NCI-H2171 treated with DMSO at 0.1 percent for 48 hours (cell line): ENCODE measurements at places on chromosomes 2 and 18.

DNA sequence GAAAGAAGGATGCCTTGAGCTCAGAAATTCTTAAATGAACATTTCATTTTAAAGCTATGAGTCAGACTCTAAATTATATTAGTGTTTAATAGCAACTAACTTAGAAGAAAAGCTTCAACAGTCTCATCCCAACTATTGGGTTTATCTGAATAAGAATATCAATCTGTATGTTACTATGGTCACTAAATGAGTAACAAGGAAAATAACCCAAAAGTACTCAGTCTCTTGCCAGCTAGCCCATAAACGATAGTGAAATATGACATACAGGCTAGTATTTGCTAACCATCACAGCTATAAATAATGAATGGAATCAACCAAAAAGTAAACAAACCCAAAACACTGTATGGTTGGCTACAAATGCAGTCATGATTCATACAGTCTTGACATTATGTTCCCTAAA is 174.9 kb downstream of the RAB3GAP1 start:
- no peak for DNase-seq

- no peak for DNase-seq
These were observed 93.6 kb downstream of the XRCC5 start for GRCh38 chr2:216202626-216203250.

DNA sequence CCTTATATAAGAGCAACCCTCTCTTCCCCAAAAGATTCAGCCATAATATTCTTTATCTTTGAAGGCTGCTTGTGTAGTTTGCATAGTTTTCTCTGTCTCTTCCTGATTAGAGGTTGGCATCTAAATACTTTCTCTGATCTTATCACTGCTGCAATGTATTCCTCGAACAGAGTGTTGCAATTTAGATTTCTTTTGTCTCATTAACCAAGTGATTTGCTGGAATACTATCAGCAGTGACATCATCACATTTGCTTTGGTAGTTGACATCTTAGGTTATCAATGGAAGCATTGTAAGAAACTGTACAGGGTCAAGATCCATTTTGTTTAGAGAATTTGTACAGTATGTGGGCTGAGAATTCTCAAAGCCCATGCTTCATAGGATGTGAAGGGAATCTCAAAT is 72.0 kb upstream of the NEUROD1 start:
- DNase-seq: no peak

DNA sequence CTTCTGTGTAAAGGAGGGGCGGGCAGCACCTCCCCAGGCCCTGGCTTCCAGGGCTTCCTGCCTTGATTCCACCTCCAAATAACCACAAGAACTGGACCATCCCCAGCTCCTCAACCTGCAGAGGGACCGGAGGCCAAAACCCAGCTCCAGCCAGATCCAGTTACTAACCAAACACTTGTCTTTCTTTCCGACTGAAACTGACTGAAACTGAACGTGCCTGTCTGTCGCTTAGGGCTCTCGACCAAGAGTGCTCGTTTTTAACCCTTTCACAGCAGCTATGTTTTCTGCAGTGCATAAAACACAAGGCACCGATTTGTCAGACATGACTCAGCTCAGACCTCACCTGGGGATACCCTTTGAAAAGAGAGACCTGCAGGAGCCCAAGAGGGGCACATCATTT is 249.9 kb upstream of the SIX2 start:
- no peak for DNase-seq

GRCh38 chr18:57959278-57959677 is 84.7 kb upstream of the NEDD4L start:
- peak; percentile 18 for DNase-seq

DNA sequence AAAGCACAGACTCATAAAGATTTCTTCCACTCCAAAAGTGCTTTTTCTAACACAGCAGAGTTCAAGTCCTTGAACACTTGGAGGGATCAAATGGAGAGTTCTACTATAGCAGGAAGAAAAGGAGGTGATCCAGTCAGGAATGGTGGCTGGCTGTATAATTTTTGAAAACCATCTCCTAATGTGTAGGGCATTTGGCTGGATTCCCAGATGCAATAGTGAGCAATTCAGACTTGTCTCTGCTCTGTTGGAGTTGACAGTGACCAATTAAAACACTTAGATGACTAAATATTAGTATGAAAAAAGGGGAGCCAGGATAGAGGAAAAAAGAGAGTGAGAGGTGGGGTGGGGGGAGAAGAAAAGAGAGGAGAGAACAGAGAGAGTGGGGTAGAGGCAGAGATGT is 5.3 kb upstream of the G6PC2 start:
- DNase-seq: no peak
